Right hindlimb (tissue), 1 donor: ENCODE measurements at places on chromosomes 7 and 10.

- no peak for DNase-seq
Measured at GRCh38 chr7:105838627-105839231, 37.7 kb downstream of the ATXN7L1 start.

- DNase-seq = no peak
Measured at GRCh38 chr7:80537091-80537490, 25.2 kb upstream of the GNAT3 start.

DNA sequence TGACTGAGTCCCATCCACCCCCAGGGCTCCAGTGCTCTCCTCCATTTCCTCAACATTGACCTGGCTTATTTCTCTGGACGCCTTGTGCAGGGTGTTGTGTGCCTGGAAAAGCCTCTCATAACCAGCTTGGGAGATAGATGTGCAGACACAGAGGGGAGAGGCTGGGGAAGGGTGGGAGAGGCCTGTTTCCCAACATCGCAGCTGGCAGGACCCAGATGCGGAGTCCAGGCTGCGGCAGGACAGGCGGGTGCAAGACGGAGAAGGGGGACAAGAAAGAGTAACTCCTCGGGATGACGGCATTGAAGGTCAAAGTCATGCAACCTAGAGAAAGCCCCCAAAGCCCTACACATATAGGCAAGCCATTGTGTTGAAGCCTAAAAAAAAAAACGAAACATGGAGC is 54.1 kb upstream of the ANTXRL start:
- DNase-seq = no peak

DNA sequence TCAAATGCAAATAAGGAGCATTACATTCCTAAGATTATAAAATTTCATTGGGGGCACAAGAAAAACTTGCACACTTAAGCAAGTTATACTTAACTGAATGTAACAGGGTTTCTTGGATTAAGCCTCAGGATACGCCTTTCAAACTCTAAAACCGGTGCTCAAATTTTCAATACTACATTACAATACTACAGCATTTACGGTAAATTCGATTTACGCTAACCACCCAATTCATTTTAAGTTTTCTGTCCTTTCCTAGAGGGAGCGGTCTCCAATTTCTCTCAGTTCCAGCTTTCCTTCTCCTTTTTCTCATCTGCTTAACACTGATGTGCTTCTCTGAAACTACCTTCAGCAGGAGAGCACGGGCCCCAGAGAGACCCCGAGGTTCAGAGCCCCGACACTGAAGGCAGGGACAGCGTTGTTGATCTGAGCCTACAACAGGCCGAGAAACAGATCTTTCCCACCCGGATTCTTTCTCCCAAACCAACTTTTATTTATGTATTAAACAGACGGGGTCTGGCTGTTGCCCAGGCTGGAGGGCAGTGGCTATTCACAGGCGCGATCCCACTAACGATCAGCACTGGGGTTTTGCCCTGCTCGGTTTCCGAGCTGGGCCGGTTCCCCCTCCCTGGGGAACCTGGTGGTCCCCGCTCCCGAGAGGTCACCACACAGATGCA is 798 bp downstream of the ZNF425 start:
- no peak for DNase-seq

- DNase-seq = no peak
Measured at GRCh38 chr7:20310963-20311742, 19.5 kb upstream of the ITGB8 start.

DNA sequence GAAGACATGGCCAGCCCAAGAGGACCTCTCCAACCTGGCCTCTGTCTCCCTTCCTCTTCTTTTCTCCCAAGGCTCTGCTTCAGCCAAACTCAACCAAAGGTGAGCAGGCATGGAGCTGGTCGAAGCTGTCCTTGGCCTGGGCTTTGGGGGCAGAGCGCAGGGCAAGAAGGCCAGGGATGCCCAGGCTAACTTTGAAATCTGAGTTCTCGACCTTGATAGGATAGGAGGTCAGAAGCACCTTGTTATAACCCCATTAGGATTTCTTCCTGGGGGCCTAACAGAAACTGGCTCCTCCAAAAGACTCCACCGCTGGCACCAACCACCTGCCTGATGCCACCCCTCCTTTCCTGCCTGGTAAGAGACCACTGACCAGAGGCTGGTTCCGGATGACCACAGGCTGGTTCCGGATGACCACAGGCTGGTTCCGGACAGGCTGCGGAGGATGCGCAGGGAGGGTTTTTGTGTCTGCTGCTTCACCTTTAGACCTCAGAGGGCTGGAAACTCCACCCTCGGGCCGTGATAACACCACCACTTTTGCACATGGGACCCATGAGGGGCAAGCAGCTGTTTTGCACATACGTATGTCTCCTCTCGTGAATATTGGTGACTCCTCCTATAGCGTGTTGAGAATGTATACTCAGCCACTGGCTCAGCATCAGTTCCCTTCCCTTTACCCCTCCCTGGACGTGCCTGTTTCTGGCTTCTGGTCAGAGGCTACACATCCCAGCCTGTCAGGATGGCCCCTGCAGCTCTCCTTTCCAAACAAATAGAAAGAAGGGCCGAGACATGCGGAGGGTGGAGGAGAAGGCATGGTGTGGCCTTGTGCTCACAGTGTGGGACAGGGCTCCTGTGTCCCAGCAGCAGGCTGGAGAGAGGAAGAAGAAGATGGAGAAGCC is 140.1 kb downstream of the DNAJB6 start:
- DNase-seq = no peak

GRCh38 chr10:72353965-72354355 is 759 bp downstream of the DNAJB12 start:
- no peak for DNase-seq

DNA sequence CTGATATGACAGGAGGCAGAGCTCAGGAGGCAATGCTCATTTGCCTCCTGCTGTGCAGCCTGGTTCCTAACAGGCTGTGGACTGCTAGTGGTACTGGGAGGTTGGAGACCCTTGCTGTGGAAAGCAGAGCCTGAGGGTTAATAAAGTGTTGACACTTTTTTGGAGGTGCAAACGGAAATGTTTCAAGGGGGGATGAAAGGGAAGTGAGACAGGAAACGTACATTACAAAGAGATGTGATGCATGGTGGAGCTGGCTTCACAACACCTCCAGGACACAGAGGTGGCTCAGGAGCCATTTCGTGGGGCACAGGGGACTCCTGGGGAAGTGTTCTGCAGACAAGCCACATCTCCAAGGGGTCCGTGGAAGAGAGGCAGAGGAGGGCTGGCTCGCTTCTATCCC is 137.6 kb upstream of the SVIL start:
- no peak for DNase-seq

- no peak for DNase-seq
Measured at GRCh38 chr10:49375611-49376010, 20.3 kb downstream of the DRGX start.

DNA sequence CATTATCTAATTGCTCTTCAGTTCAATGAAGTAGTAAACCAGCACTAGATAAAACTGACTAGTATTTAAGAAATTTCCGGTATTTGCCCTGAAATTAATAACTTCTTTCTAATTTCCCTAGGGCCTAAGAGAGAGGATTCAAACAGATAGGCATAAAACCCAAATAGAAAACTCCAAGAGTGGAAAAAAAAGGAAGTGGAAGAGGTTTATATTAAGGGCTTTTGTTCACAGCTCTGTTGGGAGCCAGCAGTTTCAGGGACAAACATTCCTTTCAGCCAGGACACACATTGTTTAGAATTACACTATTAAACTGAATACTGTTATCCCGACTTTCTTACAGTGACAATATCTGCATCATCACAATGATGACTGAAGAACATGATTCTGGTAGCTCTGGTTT is 3.6 kb downstream of the ODAD2 start:
- DNase-seq = no peak

DNA sequence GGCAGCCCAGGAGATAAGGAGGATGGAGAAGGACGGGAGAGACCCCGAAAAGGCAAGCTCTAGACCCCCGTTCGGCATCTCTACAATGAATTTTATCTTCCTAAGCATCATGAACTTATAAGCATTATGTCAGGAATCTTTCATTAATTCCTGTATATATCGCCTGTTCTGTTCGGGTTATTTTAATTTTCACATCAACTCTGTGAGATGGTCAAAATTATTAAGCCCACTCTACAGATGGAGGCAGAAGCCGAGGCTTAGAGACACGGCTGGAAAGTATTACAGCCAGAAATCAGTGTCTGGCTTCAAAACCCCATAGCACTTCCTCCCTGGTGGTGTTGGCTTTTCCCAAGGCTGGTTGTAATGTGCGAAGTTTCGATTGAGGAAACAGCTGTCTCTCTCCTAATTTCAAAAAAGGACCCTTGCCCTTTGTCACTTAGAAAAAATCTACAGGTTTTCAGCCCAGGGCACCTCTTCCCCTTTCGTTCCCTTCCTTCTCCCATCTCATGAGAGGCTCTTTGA is 1.5 kb upstream of the GRM8 start:
- DNase-seq = no peak

GRCh38 chr10:58269782-58270290 is 874 bp downstream of the CISD1 start:
- no peak for DNase-seq

DNA sequence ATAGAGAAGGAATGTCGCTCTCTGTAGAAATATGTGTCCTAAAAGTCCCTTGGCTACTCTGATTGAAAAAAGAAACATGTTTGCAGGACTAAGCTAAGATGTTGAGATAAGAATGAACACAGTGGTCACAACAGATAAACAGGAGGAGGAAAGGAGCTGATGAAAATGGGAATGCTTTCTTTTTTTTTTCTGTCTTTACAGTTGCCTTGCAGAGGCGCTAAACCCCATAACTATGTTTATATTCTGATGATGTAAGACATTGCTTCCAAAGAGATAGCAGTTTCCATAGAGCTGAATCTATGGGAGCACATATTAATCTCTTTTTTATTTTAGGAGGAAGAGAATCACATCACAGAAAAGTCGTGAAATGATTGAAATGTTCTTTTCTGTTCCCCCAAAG is 153.5 kb upstream of the LYZL1 start:
- no peak for DNase-seq

DNA sequence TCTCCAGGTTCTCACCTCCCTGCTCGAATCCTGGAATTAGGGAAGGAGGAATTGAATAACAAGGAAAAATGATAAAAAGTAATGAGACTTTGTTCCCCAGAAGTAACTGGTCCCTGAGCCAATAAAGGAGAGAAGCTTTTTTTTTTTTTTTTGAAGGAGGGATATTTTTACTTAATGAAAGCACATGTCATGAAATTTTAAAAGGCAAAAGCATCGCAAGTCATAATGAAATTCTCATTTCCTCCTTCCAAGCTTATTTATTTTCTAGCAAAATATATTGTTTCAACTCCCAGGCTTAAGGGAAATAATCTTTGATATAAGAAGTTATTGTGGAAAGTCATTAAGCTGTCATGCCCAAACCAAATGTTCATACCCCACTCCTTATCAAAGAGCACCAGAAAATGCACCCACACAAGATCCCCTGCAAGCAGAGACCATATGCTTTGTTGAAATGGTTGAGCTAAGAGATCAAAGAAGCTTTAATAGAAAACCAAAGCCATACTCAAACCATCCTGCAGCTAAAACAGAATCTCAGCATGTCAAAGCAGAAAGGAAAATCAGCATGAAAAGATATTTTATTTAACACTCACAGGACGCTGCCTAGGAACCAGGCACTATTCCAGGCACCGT is 16.7 kb upstream of the ABCC2 start:
- DNase-seq = no peak

DNA sequence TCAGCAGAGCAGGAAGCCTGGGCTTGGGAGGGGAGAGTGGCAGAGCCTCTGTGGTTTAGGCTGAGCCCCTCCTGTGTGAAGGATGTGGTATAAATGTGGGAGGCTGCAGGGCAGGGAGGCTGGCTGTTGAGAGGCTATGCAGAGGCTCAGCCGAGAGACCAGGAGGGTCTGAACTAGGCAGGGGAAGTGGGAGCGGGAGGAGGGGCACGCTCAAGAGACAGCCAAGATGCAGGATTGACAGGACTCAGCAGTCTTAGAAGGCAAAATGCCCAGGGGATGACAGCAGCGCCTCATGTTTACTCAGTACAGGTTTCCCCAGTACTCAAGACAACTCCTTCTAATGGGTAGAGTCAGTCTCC is 24.3 kb downstream of the BTBD16 start:
- DNase-seq = no peak

DNA sequence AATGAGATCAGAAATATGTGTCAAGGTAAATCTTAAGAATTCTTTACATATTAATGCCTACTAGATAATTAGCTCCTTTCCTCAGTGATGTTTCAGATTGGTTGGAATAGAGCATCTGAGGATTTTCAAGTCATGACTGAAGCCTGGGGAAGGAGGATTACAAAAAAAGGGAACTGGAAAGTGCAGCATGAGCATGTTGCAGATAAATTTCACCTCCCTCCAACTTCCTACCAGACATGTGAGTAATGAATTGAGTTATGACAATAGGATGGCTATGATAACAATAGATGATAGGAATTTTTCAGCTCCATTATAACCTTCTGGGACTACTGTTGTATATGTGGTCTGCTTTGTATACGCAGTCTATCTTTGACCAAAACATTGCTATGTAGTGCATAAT is 104.2 kb upstream of the RAB18 start:
- no peak for DNase-seq

GRCh38 chr7:90474284-90475210 is 5.1 kb downstream of the PTTG1IP2 start:
- no peak for DNase-seq

DNA sequence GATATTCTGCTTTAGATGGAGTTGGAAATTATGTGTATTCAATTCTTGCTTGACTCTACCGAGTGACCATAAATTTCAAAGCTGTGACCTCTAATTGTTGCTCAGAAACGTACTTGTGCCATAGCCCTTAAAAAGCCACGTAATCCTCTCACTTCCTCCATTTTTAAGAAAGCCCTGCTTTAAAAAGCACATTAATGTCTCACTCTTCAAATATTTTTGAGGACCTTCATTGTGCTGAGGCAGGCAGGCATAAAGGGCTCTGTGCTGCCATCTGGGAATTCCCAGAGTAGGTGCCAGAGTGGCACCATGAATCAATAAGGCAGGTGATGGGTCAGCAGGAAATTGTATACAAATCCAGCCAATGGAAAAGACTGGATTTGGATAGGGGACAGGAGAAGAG is 97.7 kb upstream of the FAM204A start:
- DNase-seq = no peak

GRCh38 chr10:132109341-132110110 is 43.8 kb downstream of the JAKMIP3 start:
- DNase-seq = peak; percentile 78

GRCh38 chr10:70809011-70809611 is 6.6 kb upstream of the SGPL1 start:
- DNase-seq = no peak

DNA sequence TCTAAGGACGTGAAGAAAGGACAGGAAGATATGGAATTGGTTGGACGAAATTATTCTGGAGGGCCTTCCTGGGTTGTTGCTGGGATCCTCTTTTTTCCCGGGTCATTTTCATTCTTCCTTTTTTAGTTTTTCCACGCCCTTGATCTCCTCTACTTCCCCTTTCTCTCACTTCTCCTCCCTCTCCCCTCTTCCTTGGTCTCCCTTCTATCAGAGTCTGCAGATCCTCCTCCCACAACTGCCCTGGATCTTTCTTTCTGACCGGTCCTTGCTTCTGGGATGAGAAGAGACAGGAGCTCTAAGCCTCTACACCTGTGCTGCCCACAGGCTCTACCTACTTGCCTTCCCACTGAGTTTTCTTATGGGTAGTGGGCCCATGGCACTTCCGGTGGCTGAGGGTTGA is 103.7 kb upstream of the RELN start:
- no peak for DNase-seq
